ENCODE measurements at places on chromosomes 6 and 20.
A peak's percentile ranks its signal among the peaks of the same experiment; 100 is the strongest.

DNA sequence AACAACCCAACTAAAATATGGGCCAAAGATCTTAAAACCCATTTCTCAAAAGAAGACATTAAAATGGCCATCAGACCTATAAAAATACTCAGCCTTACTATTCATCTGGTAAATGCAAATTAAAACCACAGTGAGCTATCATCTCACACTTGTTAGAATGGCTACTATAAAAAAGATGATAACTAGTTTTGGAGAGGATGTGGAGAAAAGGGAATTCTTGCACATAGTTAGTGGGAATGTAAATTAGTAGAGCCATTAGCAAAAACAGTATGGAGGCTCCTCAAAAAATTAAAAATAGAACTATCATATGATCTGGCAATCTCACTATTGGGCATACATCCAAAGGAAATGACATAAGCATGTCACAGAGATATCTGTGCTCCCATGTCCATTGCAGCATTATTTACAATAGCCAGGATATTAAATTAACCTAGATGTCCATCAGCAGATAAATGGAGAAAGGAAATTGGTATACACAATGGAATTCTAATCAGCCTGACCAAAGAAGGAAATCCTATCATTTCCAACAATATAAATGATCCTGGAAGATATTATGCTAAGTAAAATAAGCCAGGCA lies 2.9 kb downstream of the SIRPB1 start:
- DNase-seq: no peak

- DNase-seq: peak; percentile 85
Observed at GRCh38 chr6:17863901-17864754, 123.3 kb downstream of the KIF13A start.

GRCh38 chr6:127342946-127343808 lies at the start of gene ECHDC1:
TSS of gene ECHDC1 (minus strand) at chr6:127343609. CDS start at chr6:127331028, 12,581 bp downstream.
- peak; percentile 83 for DNase-seq

DNA sequence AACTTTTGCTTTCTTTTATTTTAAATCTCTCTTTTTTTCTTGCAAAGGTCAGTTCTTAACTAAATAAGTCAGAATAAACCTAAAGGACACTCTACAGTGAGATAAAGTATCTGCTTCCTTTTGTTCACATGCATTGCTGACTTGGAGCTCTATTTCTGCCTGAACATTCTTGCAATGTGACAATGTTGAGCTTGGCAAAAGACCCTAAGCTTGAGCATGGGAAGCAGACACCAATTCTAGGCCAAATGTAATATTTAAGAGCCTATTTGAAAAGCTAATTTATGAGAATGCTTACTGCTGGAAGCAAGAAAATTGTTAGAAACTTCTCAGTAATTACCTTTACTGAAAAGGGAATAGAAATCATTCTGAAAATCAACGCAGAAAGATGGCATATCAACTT lies 556.2 kb downstream of the CBLN4 start:
- no peak for DNase-seq

DNA sequence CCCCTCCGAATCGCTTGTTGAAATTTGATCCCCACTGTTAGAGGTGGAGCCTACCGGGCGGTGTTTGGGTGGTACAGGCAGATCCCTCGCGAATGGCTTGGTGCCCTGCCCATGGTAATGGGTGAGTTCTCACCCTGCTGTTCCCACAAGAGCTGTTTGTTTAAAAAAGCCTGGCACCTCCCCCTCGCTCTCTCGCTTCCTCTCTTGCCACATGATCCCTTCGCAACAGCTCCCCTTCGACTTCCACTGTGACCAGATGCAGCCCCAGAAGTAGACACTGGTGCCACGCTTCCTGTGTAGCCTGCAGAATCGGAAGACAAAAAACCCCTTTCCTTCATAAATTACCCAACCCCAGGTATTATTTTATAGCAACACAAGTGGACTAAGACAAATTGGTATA lies 292.2 kb upstream of the QKI start:
- DNase-seq: no peak

DNA sequence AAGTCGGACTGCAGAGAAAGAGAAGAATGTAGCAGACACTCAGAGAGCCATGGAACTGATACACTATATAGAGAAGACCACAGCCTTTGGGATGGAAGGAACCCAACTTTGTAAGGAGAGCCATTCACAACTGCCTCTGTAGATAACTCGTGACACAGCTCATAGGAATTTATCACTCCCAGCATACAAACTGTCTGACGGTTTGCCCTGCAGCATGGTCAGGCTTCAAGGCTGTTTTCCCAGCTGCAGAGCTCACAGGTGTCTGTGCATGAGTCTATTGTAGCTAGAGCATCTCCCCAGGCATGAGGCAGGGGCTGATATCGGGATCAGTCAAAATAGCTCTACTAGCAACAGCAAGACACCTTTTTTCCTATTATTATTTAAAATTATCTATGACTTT lies 130.5 kb upstream of the DTNBP1 start:
- peak; percentile 35 for DNase-seq

DNA sequence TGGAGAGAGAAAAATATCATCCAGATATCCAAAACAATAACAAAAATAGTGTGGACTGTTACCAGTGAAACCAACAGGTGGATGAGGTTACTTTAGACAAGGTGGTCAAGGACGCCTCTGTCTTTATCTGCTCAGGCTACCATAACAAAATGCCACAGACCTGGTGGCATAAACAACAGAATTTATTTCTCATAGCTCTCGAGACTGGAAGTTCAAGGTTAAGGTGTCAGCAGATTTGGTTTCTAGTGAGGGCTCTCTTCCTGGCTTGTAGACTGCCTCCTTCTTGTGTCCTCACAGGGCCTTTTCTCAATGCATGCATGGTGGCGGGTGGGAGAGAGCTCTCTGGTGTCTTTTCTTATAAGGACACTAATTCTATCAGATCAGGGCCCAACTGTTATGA lies 21.1 kb upstream of the LBP start:
- no peak for DNase-seq

- DNase-seq: peak; percentile 84
Observed at GRCh38 chr6:10759884-10760329, 12.3 kb downstream of the TMEM14B start.

GRCh38 chr20:6863355-6863754 lies 95.9 kb downstream of the BMP2 start:
- DNase-seq: no peak

- peak; percentile 45 for DNase-seq
Observed at GRCh38 chr6:11393713-11394627, 143.6 kb upstream of the TMEM170B start.

DNA sequence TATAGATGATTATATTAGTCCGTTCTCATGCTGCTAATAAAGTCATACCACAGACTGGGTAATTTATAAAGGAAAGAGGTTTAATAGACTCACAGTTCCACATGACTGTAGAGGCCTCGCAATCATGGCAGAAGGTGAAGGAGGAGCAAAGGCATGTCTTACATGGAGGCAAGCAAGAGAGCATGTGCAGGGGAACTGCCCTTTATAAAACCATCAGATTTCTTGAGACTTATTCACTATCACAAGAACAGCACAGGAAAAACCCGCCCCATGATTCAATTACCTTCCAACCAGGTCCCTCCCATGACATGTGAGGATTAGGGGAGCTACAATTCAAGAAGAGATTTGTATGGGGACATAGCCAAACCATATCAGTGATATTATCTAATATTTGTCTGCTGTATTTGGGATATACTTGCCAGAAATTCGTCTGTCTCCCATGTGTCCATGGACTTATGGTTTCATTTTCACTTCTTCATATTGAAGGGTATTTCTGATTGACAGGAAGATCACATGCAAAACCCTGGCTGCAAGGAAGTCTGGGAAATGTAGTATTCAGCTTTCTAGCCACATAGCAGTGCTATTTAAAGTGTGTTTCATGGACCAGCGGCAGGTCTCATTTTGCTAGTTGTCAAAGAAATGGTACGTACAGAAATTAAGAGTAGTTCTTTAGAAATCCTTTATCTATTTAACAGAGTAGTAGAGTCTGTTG lies 50.5 kb upstream of the PAK5 start:
- no peak for DNase-seq

GRCh38 chr6:15977050-15977449 lies 151.8 kb upstream of the MYLIP start:
- DNase-seq: no peak

DNA sequence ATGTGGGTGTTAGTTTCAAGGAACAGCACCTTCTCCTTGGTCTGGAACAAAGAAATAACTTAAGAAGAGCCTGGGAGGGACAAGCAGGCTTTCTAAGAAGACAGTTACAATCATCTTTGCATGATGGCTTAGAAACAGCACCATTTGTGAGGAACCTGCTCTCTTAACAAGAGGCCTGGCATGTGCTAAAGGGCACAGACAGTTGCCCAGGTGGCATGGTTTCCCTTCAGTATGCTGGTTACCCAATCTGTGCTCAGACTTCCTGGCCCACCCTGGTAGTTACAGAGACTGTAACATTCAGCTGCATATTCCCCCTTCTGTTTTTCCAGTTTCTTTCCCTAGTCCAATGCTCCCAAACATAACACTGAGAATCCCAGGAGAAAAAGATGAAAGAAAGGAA lies 84.0 kb downstream of the CHD6 start:
- DNase-seq: no peak

DNA sequence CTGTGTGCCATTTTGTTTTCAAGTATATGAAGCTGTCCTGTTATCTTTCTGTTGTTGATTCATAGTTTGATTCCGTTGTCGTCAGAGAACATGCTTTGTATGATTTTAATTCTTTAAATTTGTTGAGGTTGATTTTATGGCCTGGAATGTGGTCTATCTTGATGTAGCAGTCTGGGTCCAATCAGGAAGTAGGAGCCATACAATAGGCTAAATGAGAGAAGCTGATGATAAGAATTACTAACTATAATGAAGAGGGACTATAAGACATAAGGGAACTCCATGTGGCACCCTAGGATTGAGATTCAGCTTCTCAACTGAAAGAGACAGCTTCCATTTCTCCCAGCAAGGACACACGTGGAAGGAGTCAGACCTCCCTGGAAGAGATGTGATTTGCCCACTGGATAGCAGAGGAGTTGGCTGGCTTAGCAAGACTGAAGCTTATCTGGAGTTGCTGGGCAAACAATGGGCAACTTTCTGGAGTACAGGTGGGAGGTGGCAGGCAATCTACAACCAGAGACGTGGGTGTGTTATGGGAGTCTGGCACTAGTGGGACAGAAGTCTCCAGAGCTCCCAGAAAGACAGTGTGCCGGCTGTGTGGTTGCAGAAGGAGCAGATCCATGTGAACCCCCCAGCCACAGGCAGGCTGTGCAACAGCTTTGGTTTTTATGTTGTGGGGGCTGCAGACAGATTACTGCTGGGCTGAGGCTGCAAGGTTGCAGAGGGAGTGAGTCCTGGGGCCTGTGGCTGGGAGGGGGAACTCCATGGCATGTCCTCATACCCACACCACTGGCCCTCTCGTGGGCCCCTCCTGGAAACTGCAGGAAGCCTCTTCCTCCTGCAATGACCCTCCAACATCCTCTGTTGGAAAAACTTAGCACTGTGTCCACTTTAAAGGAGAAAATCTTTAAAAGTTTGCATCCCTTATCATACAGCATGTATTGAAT lies 7.1 kb downstream of the ZNF831 start:
- no peak for DNase-seq

DNA sequence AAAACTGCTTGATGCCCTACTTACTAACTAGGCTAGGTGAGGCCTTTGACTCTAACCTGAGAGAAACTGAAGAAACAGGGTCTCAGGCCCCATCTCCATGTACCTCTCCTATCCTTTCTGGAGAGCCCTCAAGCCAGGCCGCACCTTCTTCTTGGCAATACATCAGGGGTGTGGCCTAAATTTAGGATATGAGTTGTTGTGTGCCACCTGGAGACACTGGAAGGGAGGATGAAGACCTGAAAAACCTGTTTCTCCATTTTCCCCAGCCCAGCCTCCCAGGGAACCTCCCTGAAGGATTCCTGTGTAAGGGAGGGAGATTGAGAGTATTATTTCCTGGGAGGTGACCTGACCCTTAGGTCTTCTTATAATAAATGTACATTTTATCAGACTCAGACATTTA lies 3.1 kb downstream of the LY6G6D start:
- DNase-seq: no peak

DNA sequence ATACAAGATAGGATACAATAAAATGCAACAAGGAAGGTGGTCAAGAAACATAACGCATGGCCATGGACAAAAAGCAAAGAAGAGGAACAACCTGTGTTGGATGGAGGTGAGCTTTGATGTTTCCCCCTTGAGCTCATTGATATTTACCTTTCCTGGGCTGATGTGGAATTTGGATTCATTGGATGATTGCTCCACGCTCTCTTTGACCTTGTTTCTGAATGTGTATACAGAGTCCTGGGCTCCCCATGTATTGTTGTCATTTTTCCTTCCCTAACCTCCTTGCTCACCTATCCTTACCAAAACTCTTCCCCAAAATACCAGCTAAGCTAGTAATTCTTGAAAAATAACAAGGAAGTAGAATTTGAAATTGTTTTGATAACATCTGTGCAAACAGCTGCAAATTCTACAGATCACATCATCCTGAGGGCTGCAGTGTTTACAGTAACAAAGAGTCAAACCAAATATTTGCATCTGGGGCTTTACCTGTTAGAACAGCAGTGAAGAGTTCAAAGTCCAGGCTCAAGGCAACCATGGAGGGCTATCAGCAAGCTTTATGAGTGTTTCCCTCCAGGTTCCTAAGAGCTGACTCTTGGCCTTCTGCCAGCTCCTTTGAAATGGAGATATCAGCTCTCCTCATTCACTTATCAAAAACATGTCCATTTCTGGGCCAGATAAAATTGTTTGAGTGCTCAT lies 214.3 kb upstream of the MARCKS start:
- no peak for DNase-seq

GRCh38 chr6:52691718-52692117 lies 20.8 kb downstream of the TMEM14A start:
- no peak for DNase-seq

GRCh38 chr20:47802975-47803374 lies 17.7 kb upstream of the SULF2 start:
- no peak for DNase-seq

DNA sequence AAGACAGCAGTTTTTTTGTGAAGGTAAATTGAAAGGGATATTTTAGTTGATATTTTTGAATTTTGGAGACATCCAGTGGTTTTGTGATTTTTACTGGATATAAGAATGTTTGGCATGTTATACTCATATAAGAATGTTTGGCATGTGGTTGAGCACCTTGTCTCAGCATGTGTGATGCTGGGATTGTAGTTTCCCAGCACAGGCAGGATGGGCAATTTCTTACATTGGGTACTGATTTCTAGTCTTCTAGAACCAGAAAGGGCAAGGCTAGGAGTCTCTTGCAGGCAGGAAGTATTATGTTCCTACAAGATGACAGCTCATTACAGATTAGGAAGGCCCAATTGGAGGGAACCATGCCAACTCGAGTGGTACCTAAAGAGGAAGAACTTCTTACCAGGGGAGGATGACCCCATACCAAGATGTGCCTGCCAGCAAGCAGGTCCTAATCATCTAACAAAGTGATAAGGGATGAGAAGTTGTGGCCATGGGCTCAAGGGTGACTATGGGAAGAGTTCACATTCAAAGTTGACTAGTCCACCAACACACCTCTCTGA lies 377.8 kb downstream of the UTRN start:
- no peak for DNase-seq

GRCh38 chr6:158051968-158052367 lies 70.3 kb downstream of the SYNJ2 start:
- DNase-seq: no peak

DNA sequence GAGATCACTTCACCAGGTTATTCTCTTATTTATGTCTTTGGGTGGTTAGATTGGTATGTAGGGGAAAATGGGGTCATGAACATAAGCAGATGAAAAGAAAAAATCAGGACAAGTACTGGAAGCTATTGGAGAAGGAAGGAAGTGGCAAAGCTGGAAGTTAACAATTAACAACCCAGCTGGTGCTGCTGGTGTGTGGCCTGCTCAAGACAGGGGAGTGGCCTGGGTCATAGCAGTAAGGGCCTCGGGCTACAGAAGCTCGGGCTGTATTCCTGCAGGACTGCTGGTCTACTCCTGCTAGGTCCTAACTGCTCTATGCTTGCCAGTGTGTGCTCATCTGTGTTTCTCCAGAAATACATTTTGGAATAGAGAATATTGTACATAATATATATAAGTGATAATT lies 19.6 kb downstream of the MYLIP start:
- no peak for DNase-seq
